ENCODE measurements at places on chromosomes 2 and 18.

DNA sequence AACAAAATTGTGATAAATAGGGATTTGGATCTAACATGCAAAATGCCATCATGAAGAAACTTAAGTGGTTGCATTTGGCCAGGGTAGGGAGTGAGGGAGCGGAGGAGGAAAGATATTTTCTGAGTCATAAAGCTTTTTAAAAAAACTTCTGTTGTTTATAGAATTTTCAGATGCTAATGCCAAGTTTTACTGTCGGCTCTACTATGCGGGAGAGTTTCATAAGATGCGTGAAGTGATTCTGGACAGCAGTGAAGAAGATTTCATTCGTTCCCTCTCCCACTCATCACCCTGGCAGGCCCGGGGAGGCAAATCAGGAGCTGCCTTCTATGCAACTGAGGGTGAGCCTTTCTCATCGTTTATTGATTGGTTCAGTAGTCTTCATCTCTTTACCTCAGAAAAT, 56.0 kb upstream of the PTH2R start:
- no peak for DNase-seq

DNA sequence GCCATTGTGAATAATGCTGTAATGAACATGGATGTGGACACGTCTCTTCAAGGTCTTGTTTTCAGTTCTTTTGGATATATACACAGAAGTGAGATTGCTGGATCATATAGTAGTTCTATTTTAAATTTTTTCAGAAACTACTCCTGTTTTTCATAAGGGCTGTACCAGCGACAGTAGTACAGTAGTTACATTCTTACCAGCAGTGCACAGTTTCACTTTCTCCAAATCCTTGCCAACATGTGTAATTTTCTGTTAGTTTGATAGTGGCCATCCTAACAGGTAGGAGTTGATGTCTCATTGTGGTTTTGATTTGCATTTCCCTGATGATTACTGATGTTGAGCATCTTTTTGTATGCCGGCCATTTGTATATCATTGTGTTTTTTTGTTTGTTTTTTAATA, 81.7 kb downstream of the EPC2 start:
- DNase-seq: no peak

DNA sequence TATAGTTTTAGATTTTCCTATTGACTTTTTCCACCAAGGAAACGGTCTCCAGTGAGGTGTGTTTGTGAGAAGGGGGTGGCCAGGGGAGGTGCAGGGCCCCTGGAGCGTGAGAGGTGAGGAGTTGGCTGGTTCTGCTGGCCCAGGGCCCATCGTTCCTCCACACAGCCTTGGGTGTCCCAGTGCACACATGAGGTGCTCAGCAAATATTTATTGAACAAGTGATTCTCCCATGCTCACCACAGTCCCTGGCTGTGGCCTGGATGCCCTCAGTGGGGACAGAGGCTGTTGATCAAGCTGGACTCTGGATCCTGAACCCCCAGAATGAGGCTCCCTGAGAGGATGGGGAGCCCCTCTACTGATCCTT, 5.0 kb downstream of the HAAO start:
- DNase-seq: no peak

- no peak for DNase-seq
These were observed 8.7 kb upstream of the ERMN start for GRCh38 chr2:157334335-157334734.

- peak; percentile 77 for DNase-seq
These were observed 69.0 kb downstream of the CTAGE1 start for GRCh38 chr18:22348521-22349316.

- peak; percentile 74 for DNase-seq
These were observed 96.0 kb downstream of the ZNF516 start for GRCh38 chr18:76398896-76399612.

GRCh38 chr2:187461294-187462261, 13.5 kb upstream of the CALCRL start:
- no peak for DNase-seq

DNA sequence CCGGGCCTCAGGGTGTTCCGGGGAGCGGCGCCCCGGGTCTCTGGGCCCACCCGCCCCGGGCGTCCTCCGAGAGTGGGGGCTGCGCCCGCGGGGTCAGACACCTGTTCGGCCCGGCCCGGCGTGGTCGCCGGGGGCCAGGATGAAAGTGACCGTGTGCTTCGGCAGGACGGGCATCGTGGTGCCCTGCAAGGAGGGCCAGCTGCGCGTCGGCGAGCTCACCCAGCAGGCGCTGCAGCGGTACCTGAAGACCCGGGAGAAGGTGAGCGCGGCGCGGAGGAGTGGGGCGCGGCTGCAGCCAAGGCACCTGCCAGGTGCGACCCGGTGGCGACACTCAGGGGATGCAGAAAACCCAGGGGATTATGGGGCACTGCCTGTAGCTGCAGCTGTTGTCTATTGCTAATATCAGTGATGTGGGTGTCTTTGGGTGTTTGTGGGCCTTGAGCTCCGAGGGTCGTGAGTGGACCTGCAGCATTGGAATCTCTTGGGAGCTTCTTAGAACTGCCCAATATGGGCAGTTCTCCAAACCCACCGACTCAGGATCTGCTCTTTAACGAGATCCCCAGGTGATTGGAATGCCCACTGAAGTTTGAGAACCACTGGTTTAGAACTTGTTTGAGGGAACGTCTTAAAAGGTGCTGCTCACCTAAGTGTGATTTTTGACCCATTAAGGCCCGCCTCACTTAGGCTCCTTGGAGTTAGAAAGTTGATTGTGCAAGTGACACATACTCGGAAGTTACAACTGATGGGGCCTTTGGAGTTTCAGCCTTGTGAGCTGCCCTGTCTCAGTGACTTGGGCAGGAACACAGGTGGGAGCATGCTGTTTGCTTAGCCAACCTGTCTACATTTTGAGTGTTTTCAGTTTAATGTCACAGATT, 823 bp downstream of the PARD3B start:
- DNase-seq: peak; percentile 33

Measured in PC-3 (cell line).